ENCODE measurements at places on chromosomes 12 and 14.

GRCh38 chr12:100706033-100706432 is 88.5 kb upstream of the ANO4 start:
- peak; percentile 86 for DNase-seq

GRCh38 chr12:92961949-92962348 is 32.9 kb upstream of the EEA1 start:
- peak; percentile 20 for DNase-seq

DNA sequence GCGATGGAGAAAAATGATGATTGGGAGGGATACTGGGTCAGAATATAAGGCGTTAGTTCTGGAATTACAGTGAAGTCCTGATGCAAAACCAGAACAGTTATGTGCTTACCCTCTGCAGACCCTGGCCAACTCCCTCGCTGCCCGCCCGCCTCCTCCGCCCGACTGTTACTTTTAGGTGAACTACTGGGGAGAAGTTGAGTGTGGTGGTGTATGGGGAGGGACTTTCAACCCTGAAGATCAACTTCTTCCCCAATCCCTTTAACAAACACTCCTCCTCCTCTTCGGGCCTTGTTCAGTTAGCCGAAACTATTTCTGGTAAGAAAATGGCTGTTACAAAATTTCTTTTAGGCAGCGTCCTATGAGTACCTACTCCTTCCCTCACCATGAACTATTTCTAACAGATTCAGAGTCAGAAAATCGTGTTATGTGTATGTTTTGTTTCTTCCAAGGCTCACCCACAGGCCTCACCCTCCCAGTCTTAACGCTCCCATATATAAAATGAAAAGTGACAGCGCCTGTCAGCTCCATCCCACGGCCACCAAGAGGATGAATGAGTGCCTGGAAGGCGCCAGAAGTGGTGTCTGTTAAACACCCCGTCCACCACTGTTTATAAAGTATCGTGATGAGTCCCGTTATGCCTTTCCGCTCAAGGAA is 1.3 kb downstream of the FBXO33 start:
- peak; percentile 41 for DNase-seq

DNA sequence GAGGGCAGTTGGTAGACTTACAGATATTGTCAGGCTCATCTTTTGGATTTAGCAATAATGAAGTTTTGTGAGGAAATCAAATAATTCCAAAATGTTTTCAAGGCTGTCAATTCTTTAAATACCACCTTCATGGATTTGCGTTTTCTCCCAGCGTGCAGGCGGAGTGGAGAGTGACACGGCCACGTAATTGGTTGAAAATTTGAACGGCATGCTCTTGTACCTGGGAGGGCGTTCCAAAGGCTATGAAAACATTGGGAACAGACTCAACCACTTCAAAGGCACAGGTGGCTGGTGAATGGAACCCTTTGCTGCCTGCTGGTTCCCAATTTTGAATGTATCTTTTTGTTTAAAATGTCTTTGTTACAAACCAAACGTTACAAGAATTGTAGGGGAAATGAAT is 12.4 kb downstream of the SMIM41 start:
- no peak for DNase-seq

- no peak for DNase-seq
Observed at GRCh38 chr12:1830401-1830845, 10.1 kb downstream of the LRTM2 start.

- peak; percentile 55 for DNase-seq
Observed at GRCh38 chr12:62689042-62689839, 222.6 kb downstream of the MON2 start.

GRCh38 chr12:77601069-77601468 is 229.6 kb upstream of the NAV3 start:
- DNase-seq, result no peak

Measured in EH (cell line).